Effector CD8-positive, alpha-beta T cell (primary cell): ENCODE measurements at places on chromosomes 6 and 20.

DNA sequence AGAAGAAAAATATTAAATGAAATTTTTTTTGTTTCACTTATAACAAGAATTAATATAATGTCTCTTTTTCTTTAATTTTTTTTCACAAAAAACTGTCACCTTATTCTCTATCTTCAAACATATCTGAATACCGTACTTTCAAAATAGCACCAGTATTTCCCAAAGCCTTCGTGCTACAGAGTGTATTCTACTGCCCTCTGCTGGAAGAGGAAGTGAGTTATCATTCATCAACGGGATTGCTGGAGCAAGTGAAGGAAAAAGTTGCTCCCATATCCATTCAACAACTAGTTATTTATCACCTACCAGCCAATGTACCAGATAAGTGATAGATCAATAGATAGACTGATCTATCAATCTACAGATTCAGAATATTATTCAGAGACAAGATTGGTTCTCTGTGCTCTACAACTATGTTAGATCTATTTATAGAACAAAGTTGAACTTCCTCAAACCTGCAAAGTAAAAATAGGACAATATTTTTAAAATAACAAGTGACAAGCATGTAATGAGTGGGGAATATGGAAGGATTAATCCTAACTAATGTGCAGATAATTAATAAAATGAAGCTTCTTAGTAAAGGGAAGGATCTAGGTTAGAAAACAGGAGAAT is 26.7 kb upstream of the TFAP2B start:
- no peak for DNase-seq

GRCh38 chr6:167049275-167049674 is 50.1 kb downstream of the CEP43 start:
- no peak for DNase-seq

- no peak for DNase-seq
These were observed 39.0 kb downstream of the MAS1 start for GRCh38 chr6:159929819-159930218.

- no peak for DNase-seq
These were observed 81.4 kb downstream of the SERAC1 start for GRCh38 chr6:158086504-158087223.

GRCh38 chr6:3355011-3355357 is 96.2 kb downstream of the PSMG4 start:
- no peak for DNase-seq

- no peak for DNase-seq
These were observed 13.9 kb upstream of the ADGRF5 start for GRCh38 chr6:46935687-46936086.

DNA sequence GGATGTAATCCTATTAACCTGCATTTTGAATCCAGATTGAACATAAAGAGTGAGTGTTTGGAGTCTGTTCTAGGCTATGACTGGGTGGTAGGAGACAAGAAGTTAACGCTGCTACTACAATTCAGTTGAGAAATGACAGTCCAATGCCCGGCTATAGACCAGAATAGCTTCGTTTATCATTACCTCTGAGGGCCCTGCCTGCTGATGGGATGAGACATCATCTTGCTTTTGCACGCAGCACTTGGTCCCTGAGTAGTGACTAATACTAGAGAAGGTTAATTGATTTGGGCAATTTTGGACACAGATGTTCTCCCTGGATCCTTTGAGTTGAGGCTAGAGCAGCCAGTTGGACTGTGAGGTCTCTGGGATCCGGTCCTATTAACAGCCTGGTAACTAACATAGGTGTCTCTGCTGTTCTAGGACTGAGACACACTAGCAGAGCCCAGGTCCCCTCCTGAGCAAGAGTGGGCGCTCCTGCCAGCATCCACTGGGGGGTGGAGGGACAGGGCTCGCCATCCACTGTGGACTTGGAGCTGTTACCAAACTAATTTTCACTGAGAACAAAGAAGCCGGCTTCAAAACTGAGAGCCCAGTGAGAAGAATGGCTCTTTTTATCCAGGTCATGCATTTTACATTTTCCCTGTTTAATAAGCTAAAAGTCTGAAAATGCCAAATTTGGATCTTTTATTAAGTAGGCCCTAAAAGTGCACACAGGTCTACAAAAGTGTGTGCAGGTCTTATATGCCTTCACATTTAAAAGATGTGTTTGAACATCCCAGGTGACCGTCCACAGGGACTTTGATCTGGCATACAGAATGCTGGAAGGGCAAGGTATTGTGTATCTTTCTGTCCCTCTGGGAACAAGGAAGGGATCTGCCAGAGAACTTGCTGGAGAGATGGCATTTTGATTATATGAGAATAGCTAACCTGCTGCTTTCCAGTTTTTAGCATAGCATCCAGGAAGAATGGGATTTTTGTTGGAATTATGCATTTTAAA is 212.5 kb downstream of the CDH4 start:
- no peak for DNase-seq

- DNase-seq, result no peak
These were observed 659 bp downstream of the TAF4 start for GRCh38 chr20:62064770-62065673.

DNA sequence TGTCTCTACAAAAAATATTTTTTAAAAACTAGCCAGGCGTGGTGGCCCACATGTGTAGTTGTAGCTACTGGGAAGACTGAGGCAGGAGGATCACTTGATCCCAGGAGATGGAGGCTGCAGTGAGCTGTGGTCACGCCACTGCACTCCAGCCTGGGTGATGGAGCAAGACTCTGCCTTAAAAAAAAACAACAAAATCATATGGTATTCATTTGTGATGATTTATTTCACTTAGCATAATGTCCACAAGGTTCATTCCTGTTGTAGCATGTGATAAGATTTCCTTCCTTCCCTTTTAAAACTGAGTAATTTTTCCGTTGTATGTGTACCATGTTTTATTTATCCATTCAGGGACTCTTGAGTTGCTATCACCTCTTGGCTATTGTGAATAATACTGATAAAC is 26.2 kb downstream of the TMEM170B start:
- no peak for DNase-seq

DNA sequence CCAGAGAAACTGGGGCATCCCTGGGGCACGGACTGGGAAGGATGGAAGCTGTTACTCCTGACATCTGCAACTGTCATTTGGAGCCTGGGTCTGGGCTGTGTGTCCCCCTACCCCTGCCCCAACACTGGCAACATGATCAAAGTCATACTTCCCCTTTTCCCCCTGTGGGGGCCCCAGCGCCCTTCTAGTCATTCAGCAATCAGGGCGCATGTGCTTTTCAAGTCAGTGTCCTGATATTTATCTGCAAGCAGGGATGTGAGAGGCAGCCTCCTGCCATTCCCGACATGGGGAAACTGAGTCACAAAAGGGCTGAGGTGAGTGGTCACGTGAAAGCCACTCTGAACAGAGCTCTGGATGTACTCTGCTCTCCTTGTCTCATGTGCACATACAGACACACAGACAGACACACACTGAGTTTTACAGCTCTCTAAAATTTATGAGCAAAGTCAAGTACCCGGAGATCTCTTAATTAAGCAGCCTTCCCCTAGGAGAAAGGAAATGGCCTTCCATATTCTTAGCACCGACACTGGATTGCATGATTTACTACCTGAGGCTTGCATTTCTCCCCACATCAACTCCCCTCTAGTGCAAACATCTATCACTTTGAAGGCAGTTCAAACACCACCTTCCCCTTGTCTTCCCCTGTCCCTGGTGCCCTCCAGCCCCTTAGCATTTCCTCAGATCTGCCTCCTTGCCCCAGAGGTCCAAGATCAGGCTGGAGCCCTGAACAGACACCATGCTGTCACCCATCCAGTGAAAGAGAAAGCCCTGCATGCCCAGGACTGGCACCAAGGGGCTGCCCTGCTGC is 170.7 kb downstream of the CDC5L start:
- no peak for DNase-seq

DNA sequence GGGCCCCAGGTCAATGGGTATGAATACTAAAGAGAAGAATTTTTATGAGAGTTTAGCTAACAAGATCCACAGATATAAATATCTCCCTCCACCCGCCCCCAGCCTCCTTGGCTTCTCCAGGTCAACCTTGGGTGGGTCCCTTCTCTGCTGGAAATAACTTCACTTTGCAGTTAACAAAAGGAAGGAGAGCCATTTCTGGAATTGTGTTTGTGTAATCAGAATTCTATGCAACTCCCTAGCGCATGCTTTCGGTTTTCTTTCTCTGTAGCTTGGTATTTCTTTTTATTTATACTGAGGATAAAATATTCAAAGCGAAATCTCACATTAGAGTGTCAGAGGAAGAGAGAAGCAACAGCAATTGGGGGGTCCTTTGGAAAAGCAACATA is 27.1 kb downstream of the RIPOR2 start:
- DNase-seq, result no peak
